ENCODE measurements at places on chromosomes 2 and 18.

- DNase-seq = no peak
These were observed 50.0 kb upstream of the ZFP36L2 start for GRCh38 chr2:43276266-43276941.

DNA sequence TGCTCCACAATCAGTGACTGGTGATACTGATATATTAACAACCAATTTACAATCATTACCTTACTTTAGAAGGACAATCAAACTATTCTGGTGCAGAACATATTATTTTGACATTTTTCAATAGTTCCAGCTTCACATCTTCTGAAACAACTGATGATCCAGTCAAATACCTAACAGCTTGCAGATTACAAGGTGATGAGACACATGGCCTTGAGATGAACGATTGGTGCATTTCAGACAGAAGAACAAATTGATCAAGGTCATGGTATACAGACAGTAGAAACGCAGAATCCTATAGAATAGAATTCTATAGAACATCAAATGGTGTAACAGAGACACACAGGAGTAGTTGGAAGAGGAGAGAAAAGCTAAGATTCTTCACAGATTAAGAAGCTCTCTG is 24.8 kb downstream of the SESTD1 start:
- no peak for DNase-seq

GRCh38 chr18:33210575-33211189 is 229.8 kb downstream of the CCDC178 start:
- DNase-seq = no peak

DNA sequence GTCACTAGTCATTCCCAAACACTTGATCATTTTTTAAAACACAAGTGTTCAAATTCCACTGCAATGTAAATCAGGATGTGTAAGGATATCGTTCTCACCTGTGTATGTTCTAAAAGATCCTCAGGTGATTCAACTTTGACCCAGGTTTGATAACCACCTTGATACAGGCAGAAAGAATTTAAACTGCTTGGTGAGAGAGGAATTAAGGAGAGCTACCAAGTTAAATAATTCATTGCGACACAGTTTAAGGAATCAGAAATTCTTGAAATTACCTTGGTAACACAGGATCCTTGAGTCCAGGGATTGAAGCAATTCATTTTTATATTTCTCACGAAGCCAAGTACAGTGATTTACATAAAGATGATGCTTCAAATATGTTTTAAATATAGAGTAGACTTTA is 80.7 kb upstream of the EHBP1 start:
- no peak for DNase-seq
